ENCODE measurements at places on chromosomes 4 and X. TPM values are rescaled to one million over a fixed set of nuclear protein-coding genes. Genes with fewer than 3 reads are reported as not detected.

Gene PPP1R2C
- total RNA-seq: not detected

GRCh38 chr4:123564758-123565346 lies 168.3 kb downstream of the SPRY1 start:
- peak; percentile 61 for DNase-seq

- DNase-seq: no peak
These were observed 111.5 kb downstream of the GNL3L start for GRCh38 chrX:54641530-54641929.

Gene KLB
- total RNA-seq: not detected

- DNase-seq: no peak
These were observed 65.7 kb downstream of the TMEM154 start for GRCh38 chr4:152613841-152614721.

Gene FOXR2
- total RNA-seq: not detected

Gene ATP5ME
- 199 TPM for total RNA-seq

Gene CCSER1
- not detected for total RNA-seq

DNA sequence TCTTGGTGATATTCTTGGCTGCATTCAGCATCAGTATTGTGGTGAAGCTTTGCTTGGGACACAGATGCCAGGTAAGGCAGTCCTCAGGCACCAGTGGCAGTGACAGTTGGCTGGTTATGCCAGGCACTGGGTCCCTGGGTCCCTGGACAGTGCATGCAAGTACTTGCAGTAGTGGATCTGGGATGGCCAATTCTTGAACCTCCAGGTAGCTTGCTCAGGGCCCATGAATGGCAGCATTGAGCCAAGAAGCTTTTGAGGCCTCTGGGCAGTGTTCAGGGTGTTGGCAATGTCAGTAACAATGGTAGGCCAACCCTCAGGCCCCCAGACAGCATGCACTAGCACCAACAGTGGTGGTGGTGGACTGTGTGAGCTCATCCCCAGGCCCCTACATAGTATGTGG lies 106.8 kb upstream of the ANXA10 start:
- no peak for DNase-seq

- no peak for DNase-seq
These were observed 136.0 kb upstream of the NPY2R start for GRCh38 chr4:155072417-155072816.

- DNase-seq: no peak
These were observed 121.1 kb downstream of the MGST2 start for GRCh38 chr4:139786494-139787354.

- no peak for DNase-seq
These were observed 452.1 kb upstream of the RPS6KA3 start for GRCh38 chrX:20718592-20719380.

Gene TCEAL5
- not detected for total RNA-seq

- DNase-seq: no peak
These were observed 6.9 kb downstream of the SLC10A7 start for GRCh38 chr4:146514651-146515357.

DNA sequence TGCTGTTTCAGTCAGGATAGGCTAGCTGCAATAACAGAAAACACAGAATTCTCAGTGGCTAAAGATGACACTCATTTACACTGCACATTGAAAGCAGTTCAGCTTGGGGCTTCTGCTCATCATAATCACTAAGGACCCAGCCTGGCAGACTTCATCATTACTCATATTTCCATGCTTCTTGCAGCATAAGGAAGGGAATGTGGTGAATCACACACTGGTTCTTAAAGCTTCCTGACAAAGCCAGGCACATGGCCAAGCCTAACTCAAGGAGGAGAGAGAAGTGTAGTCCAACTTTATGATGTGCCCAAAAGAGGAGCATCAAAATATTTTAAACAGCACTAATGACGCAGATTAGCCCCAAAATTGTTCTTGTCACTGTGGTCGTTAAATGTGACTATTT lies 186.5 kb downstream of the BANK1 start:
- peak; percentile 86 for DNase-seq

Gene TCEAL9
- 106 TPM for total RNA-seq

- no peak for DNase-seq
These were observed 35.5 kb downstream of the DCUN1D4 start for GRCh38 chr4:51878431-51878830.

Gene L1CAM
- 1.6 TPM for total RNA-seq

DNA sequence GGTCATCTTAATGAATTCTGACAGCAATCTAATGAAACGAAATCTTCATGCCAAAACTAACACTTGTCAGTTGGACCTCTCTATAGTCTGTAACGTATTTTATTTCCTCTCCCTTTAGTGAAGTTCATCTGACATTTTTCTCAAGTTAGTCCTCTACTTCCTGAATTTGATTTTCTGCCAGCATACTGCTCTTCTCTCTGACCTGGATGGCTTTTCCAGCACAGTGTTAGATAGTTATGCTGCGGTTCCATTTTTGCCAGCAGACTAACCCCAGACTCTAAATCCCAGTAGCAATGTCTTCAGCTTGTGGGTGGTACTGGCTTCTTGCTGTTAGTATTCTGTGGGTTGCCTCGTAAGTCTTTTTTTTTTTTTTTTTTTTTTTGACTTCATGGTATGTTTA lies 146.7 kb upstream of the VEGFC start:
- no peak for DNase-seq

Gene CHRDL1
- total RNA-seq: 4.0 TPM
